ENCODE measurements at places on chromosomes 2 and 18.

GRCh38 chr18:51010218-51010617 lies 19.8 kb upstream of the SMAD4 start:
- DNase-seq = no peak

DNA sequence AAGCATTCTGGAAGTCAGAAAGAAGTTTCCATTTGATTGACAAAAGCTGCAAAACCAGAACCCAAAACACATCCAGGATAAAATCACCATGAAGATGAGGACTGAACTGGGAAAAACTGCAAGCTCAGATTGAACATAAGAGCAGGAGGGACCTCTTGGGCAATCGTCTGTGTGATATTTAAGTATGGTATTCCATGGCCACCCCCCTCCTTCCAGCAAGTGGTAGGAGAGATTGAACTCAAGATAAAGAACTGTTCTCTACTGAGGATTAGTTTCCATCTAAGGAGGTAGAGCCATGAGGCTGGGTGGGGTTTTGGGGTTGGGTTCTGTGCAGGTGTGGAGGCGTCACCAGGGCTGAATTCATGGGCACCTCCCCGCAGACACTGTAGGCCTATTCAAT lies 251.1 kb downstream of the NCKAP5 start:
- DNase-seq = no peak

- DNase-seq = no peak
Observed at GRCh38 chr2:147519178-147519577, 325.7 kb upstream of the ACVR2A start.

DNA sequence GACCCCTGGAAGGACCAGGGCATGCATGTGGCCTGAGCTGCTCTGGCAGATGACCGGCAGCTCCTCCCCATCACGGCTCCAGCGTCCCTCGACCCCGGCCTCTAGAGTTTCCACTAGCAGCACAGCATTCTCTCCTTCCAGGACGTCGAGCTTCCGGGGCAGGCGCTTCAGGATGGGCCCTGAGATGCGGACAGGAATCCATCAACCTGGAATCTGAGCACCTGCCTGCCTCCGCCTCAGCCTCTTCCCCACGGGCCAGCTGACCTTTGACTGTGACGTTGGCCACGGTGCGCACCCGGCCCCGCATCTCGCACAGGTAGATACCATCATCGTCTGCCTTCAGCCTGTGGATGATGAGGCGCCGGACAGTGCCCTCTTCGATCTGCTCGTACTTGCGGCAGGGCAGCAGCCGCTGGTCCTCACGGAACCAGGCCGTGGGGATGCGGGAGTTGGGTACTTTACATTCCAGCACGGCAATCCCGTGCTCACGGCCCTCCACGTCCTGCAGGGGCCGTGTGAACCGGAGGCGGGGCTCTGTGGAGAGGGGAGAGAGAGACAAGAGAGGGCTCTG lies 3.5 kb downstream of the OBSL1 start:
- no peak for DNase-seq

GRCh38 chr2:172710584-172711047 lies 25.0 kb upstream of the RAPGEF4 start:
- DNase-seq = no peak

- no peak for DNase-seq
Observed at GRCh38 chr2:12960671-12961070, 243.9 kb downstream of the TRIB2 start.
